ENCODE measurements at places on chromosomes 2 and 18.

DNA sequence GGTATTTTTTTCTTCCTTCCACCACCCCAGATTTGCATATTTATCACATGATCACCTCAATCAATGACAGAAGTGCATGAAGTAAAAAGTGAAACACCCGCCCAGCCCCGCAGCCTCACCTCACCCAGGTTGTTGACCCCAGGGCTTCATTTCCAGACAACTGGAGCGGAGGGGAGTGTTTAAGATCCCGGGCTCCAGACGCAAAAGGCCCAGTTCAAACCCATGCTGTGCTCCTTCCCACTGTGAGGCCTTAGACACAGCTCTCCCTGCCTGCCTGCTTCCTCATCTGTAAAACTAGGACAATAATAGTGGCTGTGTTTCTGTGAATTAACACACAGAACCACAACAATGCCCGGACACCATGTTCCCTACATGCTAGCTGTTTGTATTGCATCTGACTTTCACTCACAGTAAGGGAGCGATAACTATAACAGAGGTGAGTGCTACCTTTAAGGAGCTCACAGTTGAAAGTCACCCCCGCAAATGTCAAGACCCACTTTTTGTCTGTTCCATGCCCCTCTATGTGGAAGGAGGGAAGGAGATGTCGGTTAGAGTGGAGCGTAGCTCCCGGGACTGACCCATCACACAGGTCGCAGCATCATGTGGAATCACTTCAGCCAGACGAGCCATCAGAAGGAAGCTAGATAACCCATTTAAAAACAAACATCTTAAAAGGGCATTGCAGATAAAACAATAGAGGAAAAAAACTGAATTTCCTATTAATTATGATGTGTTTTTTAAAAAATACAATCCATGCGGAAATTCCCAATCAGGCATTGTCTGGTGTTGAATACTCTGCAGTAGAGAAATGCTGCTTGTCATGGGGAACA lies 77.5 kb upstream of the DAPL1 start:
- no peak for DNase-seq

DNA sequence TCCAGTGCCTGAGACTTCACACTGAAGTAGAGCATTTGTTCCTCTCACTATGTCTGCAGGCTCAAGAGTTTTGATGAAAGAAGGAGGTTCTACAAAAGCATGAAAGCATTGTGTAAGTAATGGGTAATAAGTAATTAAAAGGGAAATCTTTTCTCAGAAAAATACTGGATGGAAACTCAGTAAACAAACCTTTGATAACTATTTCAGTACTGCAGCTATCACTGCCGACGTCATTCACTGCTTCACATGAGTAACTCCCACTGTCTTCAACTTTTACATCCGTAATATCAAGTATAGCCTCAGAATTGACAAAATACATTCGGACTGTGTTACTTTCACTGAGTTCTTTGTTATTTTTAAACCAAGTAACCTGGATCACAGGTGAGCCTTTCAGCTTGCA lies 72.7 kb downstream of the TTN start:
- DNase-seq, result no peak

DNA sequence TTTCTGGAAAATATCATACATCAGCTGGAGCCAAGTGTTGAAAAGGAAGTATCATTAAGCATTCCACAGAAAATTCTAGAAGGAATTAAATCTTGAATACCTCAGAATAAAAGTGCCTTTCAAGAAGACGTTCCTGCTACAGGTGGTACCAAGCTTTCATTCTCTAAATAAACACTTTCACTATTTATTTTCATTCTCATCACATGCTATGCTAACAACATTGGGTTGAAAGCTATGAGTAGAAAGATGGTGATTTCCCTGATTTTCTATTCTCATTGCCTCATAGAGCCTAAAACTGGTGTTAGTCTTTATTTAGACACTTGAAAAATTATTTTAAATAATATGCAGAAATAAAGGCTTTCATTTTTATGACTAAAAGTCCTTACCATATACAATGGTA lies 324.7 kb downstream of the LRP1B start:
- peak; percentile 29 for DNase-seq

DNA sequence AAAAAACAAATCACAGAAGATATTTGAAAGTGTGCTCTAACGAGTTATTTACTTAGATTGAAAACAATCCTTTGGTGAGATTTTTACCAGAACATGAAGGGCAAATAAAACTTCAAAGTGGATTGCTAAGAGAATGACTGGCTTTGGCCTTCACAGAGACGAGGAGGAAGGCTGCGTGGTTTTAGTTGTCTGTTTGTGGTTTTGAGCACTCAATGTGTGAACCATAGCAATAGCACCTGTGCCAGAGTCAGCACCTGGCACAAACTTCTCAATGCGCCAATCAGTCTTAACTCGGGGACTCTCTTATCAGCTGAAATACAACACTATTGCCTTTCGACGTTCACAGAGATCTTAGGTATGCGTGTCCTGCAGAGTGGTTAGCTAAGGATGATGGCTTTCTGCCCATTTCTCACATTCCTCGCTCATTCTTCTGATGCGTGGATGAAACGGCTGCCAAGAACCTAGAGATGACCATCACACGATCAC lies 70.0 kb downstream of the MBP start:
- peak; percentile 93 for DNase-seq

DNA sequence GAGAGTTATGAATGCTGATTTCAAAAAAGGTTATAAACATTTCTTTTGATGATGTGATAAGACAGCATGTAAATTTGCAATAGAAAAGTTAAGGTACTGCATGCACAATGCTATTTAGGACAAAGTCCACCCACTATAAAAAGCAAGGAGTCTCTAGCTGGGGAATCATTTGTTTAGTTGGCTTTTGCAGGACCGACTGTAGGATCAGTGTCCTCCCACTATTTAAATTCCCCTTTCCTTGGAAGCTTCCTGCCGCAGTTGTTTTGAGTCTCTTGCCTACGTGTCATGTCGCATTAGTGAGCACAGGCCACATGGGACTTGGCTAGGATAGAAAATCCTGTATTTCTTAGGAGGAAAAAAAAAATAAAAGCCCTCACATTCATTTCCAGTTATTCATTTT lies 13.1 kb downstream of the QPCT start:
- no peak for DNase-seq

DNA sequence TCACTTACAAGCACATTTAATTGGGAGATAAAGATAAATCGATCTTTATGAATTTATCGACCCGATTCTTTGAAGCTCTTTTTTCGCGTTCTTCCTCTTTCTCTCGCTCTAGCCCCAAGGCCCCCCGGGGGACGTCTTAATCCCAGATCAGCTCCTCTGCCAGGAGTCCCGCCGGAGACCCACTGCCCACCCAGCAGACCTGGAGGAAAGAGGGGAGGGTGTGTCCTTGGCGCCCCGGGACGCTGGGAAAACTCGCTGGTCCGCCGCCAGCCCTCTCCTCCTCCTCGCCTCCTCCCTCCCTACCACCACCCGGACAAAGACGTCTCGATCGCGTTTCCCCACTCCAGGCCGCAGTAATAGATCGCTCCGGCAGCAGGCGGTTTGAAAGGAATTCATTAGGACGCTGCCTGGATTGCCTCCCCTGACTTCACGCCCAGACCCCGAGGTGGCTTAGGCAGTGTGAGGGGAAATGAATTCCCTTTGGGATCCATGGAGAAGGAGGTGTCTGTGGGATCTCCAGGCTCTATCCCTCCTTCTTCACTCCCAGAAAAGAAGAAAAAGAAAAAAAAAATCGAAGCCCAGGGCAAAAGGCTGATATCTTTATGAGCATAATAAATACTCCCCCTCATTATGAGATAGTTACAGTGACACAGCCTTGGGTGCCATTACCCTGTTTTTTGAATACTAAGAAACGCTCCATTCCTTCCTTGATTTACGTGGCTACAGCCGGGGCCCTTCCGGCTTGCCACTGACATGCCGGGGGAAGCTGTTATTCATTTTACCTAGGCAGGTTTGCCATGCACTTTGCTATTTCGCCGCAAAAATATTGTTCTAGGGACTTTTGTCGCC lies 1.8 kb upstream of the GBX2 start:
- no peak for DNase-seq

DNA sequence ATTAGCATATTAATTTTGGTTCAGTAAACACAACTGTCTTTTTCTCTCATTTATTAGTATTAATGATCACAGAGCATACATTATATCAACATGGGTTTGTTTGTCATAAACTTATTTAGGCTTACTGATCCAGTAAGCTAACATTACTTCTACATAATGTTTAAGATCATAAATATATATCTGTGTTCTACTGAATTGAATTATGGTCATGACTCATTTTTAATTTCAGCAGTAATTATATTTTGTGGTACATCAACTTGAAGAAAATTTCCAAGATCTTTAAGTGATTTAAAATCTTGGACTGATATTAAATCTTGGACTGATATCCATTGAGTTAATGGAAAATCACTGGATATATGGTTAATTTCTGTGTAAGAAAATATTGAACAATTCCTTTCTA lies 111.7 kb downstream of the CALCRL start:
- no peak for DNase-seq

DNA sequence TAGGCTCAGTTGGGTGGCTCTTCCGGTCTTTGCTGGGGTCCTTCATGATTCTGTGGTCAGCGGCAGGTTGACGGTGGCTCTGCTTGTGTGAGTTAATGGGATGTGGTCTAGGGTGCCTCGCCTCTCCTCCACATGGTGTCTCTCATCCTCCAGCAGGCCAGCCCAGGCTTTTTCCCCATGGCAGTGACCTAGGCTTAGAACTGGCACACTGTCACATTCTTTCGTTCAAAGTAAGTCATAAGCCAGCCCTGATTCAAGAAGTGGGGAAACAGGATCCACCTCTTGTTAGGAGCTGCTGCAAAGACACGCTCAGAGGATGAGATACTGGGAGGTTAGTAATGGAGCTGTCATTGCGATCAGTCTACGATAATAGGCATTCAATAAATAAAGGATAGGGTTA lies 46.0 kb upstream of the CTIF start:
- no peak for DNase-seq

- DNase-seq, result no peak
These were observed 782 bp downstream of the FAM228B start for GRCh38 chr2:24123922-24124580.

- no peak for DNase-seq
These were observed 81.1 kb upstream of the OTOF start for GRCh38 chr2:26559044-26559405.

GRCh38 chr18:23067236-23067635 lies 68.0 kb upstream of the CABLES1 start:
- DNase-seq, result no peak

DNA sequence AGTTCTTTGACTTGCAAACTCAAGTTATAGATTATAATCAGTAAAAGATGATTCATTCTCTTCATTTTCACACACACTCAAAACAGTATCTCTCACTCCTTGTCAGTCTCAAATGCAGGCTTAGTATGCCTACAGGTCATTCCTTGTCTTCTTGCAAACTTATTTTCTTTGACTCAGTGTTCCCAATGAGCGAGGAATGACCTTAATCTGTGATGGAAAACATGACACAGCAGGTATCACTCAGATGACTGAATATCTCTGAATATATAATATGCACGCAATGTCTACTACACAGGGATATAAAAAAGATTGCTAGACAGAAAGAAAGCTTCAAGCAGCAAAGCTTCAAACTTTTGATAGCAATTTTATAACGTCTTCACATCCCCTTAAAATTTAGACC lies 127.8 kb upstream of the RGPD4 start:
- no peak for DNase-seq

GRCh38 chr2:154978244-154978643 lies 279.7 kb downstream of the KCNJ3 start:
- no peak for DNase-seq

DNA sequence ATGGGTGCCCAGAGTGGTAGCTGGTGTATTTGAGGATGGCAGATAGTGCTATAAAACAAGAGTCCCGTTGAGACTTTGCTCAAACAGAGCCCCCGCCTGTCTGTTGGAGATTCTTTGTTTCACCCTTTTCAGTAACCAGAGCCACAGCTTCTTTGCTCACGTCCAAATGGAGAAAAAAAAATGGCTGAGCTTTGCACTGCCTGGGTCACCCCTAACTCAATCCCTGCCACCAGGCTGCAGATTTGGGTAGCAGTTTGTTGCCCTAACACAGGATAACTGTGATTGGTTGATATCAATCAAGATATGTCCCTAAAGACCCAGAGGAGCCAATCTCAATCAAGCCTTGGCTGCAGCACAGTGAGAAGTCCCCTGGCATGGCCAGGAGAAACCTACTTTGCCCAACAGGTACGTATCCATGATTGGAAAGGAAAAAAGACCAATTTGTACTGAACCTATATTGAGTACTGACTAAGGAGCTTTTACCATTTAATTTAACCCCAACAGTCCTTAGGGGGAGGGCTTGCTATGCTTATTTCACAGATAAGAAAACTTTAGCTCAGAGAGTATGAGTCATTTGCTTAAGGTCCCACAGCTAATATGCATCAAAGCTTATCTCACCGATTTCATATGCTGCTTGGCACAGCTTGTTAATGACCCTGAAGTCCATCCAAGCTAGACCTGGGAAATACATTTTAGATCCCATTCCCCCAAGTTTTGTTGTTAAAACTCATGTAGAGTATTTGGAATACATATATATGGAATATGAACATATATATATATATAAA lies 72.0 kb upstream of the SH3BP4 start:
- no peak for DNase-seq
